GM20000 (cell line): ENCODE measurements at places on chromosomes 3 and 15.
A peak's percentile ranks its signal among the peaks of the same experiment; 100 is the strongest.

- DNase-seq: no peak
Observed at GRCh38 chr3:41223078-41223477, 23.8 kb downstream of the CTNNB1 start.

DNA sequence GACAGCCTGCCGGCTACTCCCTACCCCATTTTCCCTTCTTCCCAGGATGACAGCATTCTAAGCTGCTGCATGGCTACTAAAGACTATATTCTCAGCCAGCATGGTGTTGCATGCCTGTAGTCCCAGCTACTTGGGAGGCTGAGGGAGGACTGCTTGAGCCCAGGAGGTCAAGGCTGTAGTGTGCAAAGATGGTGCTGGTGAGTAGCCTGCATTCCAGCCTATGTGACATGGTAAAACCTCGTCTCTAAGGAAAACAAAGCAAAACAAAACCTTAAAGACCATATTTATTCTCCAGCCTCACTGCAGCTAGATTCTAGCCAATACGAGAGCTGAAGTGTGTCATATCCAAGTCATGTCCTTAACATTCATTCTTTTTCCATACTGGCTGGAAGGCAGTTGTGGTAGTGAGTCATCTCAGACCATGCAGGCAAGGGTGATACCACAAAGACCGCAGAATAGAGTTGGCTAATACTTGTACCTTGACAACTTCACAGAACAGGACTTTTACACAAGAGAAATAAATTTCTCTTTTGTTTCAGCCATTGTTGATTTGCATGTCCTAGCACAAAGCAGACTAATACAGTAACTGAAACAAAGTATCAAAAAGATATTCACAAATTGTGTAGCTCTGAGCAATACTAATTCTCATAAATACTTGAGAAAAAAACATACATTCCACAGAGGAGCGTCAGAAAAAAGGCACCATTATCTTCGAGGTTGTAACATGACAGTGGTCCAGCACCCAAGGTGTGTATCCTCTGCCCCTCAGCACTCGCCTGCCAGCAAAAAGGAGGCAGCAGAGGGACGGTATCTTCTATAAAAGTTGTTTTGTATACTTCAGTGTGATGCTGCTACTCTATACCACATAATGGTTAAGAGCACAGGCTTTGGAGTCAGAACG lies 14.8 kb downstream of the PBRM1 start:
- DNase-seq: peak; percentile 41

DNA sequence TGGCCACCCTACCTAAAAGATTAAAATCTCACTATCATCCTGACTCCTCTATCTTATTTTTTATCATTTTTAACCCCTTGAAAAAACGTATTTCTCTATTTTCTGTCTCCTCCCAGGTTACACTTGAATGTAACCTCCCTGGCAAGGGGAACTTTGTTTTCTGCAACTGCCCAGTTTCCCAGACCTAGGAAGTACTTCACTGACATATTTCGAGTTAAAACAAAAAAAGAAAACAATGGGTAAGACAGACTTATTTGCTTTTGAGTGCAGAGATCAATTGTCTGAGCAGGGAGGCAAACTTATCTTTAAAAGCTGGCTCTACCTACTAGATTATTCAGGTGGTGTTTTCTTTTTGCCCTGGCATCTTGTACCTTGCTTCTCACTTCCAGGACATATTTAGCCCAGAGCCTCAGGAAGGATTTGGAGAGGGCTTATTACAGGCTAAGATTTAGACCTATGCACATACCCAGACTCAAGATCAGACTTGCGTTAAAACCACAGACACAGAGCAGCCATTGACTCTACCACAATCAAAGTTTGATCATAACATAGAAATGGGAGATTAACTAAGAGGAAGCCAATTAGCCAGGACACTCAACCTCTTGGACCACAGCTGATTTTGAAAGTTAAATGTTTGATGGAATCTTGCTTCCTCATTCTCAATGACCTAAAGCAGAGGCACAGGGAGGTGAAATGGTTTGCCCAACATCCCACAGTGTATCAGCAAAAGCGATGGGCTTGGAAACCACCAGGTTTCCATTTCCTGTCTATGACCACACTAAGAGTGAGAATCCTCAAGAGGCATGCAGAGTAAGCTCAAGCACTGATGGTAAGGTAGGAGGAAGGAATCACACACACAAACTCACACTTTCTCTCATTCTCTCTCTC lies 169.5 kb upstream of the THBS1 start:
- peak; percentile 26 for DNase-seq

- DNase-seq: no peak
Observed at GRCh38 chr15:98286831-98287230, 326.3 kb downstream of the ARRDC4 start.

GRCh38 chr3:193509103-193509965 lies 45.4 kb downstream of the ATP13A4 start:
- no peak for DNase-seq
